HT1080 (cell line): ENCODE measurements at places on chromosomes 7 and 10. TPM values are rescaled to one million over a fixed set of nuclear protein-coding genes. Genes with fewer than 3 reads are reported as not detected.

DNA sequence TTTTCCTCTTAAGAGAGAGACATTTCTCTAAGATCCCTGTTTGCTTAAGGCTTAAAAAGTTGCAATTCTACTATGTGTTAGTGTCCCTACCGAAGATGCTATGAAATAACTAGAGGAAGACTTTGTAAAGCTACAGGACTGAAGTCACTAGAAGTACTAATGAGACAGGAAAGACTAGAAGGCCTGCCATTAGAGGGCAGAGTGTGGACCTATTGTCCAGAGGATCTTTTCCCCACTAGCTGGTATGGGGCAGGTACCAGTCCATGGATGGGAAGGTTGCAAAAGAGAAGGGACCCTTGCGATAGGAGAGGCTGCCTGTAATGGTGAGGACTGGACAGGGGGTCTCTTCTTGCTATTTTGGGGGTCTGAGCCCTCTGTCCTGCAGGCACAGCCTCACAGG is 178.1 kb downstream of the TMEM178B start:
- no peak for DNase-seq

- no peak for DNase-seq
Measured at GRCh38 chr7:124781418-124781817, 15.8 kb upstream of the GPR37 start.

DNA sequence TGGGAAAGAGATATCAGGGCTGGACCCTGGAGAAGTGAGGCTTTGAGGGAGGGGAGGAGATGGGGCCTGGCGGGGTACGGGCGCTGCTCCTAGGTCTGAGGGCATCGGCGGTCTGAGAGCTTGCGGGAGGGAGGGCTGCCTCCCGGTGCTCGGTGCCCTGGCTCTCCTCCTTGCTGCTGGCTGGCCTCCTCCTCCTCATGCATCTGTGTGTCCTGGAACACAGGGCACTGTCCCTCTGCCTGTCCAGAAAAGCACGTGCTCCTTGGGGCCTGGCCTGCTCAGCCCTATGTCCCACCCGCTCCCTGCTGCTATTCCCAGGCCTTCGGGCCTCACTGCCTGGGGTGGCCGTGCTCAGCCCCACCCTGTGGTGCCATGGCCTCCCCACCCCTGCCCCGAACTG is 166.9 kb downstream of the RNF216 start:
- DNase-seq: no peak

- DNase-seq: no peak
Measured at GRCh38 chr10:1545524-1545923, 191.8 kb downstream of the ADARB2 start.

- DNase-seq: no peak
Measured at GRCh38 chr10:28090506-28090905, 91.6 kb upstream of the ODAD2 start.

GRCh38 chr7:102284891-102285539 is 1.7 kb upstream of the SH2B2 start:
- DNase-seq: no peak

DNA sequence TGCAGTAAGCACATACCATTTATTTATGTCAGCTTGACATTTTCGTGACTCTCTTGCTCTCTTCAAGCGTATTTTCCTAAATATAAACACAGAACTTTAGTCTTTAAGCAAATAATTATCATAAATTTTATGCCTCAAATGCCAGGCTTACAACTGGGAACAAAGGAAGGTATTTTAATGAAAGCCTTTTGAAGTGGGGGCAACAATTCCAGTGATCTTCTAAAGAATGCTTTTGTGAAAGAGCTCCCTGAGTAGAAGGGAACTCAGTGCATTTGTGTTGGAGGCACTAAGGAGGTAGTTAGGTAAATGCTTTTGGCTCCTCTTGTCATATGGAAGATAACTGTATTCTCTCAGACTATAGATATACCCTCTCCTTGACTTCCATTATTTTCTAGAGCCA is 104.9 kb downstream of the VPS50 start:
- no peak for DNase-seq

DNA sequence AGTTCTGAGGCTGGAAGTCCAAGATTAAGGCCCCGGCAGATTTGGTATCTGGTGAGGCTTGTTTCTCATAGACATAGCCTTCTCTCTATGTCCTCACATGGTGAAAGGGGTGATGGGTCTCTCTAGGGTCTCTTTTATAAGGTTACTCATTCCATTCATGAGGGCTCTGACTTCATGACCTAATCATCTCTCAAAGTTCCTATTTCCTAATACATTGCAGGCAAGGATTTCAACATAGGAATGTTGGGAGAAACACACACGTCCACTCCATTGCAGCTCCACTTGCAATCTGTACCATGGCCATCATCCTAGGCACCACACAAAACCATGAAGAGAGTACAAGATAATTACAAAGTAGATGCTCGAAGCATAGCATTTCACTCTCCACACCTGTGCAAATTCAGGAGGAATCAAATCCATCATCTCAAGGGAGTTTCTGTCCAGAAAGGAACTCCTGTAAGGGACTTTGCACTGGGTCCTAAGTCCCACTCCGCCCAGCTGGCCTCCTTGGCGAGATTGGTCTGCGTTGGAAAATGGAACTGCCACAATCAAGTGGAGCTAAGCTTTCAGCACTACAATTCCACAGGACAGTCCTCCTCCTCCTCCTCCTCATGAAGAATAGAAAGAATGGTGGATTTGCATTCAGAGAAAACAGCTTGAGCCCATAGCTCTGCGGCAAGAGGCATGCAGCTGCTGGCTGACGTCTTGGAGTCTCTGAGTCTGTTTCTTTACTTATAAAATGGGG is 8.8 kb downstream of the DDC start:
- DNase-seq: no peak

GRCh38 chr10:88854684-88855083 is 3.0 kb upstream of the ANKRD22 start:
- no peak for DNase-seq

- no peak for DNase-seq
Measured at GRCh38 chr7:105790996-105791395, 85.4 kb downstream of the ATXN7L1 start.

DNA sequence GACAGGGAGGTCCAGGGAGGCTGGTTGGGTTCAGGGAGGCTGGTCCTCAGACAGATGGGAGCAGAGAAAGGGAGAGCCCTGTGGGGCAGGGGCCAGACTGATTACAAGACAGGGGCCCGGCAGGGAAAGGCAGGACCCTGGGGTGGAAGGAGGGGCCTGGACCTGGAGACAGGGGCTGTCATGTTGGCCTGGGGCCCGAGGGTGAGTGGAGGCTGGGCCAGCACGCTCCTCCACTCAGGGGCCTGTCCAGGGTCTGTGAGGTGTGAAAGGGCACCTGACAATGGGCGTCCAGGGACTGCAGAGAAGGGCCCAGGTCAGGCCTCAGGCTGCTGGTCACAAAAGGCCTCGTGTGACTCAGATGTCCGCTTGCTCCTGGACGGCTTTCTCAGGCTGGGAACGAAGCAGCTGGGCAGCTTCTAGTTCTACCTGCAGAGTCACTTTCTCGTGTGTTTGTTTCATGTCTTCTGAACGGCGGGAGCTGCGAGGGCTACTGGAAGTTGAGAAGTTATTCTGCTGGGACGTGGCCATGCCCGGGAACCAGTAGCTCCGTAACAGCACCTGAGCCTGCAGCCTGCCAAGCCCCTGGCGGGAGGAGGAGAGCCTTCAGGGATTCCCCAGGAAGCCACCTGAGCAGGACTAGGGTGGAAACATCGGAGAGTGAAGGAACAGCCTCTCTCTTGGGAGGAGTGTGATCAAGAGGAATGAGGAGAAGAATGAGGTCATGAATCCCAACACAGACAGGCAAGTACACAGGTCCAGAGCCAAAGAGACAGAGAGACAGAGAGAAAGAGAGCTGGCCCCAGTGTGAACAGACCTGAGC is 65.8 kb downstream of the KLF6 start:
- no peak for DNase-seq

The OPN4 gene
- not detected in 2 replicates for total RNA-seq

The SEC61A2 gene
- 2.9 and 4.9 TPM in 2 replicates for total RNA-seq

The OR2A12 gene
- not detected in 2 replicates for total RNA-seq

The TWIST1 gene
- total RNA-seq: 19.1 and 19.3 TPM in 2 replicates

The OR6B1 gene
- not detected in 2 replicates for total RNA-seq

The PON3 gene
- total RNA-seq: not detected in 2 replicates

The FRAT2 gene
- 11.8 and 12.9 TPM in 2 replicates for total RNA-seq

The OPALIN gene
- total RNA-seq: not detected in 2 replicates

The KCP gene
- 0.35 and 1.4 TPM in 2 replicates for total RNA-seq
